Globus pallidus (tissue), 1 donor: ENCODE measurements at places on chromosomes 16 and 17.

DNA sequence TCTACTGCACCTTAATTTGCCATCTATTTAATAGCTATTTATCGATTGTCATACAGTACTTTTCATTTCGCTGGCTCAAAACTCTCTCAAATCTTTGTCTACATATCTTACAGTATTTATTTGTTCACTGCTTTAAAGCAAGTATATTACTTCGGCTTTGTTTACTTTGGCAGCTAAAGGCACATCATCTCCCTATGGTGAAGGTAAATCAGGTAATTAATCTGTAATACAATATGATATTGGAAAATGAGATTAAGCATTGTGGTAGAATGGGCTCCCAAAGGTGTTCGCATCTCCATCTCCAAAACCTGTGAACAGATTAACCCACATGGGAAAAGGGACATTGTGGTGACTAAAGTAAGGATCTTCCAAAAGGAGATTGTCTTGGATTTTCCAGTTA is 6.5 kb downstream of the TMEM170A start:
- no peak for DNase-seq

GRCh38 chr17:3913531-3914311 is 2.5 kb downstream of the P2RX1 start:
- DNase-seq: peak; percentile 64

- DNase-seq: no peak
Measured at GRCh38 chr17:48259694-48260291, 152.2 kb downstream of the SNX11 start.

GRCh38 chr16:77386831-77387814 is 47.7 kb downstream of the ADAMTS18 start:
- DNase-seq: no peak

- no peak for DNase-seq
Measured at GRCh38 chr16:28549301-28549899, 4.3 kb upstream of the SGF29 start.

DNA sequence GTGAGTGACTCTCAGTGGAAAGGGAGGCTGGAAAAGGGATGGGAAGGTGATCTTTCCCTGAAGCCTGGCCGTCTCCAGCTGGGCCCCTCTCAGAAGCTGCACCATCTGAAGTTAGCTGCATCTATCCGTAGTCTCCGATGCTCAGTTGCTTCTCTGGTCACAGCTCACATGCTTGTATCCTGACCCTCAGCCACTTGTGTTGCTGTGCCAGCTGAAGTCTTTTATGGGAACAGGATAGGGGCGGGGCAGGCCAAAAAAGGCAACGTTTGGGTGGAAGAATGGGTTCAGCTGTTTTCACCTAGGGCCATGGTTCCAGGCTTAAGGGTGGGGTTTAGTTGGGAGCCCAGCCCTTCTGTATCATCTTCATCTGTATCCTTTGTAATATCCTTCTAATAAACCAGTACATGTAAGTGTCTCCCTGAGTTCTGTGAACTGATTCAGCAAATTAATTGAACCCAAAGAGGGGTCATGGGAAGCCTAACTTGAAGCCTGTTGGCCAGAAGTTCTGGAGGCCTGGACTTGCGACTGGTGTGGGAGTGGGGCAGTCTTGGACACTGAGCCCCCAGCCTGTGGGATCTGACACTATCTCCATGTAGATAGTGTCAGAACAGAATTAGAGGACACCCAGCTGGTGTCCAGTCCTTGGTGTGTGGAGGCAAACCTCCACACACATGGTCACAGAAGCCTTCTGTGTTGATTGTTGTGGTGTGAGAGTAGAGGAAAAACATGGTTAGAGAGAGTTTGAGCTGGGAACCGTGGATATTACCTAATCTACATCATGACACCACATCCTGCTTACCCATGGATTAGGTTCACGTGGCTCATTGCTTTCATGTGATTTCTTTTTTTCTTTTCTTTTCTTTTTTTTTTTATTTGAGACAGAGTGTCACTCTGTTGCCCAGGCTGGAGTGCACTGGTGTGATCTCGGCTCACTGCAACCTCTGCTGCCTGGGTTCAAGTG is 49.3 kb upstream of the FBXO47 start:
- no peak for DNase-seq

GRCh38 chr17:81241648-81242420 is 2.7 kb downstream of the NDUFAF8 start:
- no peak for DNase-seq

DNA sequence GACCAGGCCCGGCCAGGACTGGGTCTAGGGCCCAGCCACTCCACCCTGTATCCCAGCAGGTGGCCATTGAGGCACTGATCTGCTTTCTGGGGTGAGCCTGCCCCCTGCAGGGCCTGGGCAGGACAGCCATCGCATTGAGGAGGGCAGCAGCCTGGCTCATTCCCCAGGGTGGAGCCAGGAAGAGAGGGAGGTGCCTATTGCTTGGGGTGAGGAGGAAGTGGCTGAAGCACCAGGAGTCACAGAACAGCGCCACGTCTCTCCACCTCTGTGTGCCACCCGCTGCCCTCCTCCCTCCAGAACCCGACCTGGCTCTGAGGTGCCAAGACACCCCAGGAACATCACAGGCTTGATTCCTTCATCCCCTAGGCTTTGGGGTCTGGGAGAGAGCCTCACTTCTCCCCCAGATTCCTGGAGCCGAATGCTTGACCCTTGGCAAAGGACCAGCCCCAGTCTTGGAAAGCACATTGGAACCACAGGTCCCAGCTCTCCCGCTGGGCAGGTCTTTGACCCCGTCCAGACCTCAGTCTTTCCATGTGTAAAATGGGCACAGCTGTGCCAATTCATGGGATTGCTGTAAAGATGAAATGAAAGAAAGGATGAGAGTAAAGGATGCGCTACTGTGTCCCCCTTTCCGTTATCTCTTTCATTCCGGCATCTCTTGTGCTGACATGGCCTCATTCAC is 7.2 kb upstream of the KRT36 start:
- peak; percentile 31 for DNase-seq

- DNase-seq: no peak
Measured at GRCh38 chr17:32142857-32143526, 690 bp downstream of the RHOT1 start.

DNA sequence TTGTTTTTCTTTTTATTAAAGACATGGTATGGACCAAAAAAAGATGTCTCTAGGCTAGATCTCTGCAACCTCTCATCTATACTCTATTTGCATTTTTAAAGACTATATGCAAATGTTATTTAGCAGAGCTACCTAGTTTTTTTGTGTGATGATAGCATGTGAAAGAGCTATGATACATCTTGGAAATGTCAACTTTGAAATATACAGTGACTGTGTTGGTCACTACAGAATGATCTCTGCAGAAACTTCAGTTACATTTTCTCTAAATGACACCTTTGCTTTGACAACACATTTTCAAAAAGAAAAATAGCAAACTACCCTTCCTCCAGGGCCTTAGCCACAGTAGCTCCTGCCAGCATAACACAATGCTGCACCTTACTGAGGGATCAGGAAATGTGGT is 86.6 kb downstream of the PRKCB start:
- no peak for DNase-seq

DNA sequence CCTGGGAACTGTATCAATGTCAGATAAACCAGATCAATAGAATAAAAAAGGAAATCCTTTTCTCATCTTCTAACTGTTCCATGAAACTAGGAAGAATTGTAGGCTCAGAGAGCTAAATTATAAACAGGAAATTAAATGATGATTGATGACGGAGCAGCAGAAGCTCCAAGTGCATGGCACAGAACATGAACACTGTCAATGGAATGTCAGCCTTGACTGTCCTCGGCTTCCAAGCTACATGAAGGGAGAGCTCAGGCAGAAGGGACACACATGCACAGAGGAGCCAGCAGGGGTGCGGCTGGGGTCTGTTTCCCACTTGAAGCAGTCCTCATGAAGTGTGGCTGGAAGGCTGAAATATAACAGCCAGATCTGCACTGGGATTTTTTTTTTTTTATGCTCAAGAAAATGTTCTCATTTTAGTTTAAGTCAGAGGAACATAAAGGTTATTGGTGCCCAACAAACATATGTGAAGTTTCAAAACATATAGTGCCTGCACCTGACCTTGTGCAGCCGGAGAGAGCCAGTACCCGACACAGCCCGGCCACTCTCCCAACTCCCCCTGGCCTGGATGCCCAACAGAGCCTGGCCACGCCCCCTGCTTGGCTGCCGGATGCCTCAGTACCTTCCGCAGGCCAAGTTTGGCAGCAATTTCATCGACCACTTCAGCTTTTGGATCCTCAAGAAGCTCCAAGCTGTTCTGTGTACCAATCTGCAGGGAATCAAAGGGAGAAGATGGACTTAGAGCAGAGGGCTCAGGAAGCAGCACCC is 37.0 kb downstream of the NPLOC4 start:
- DNase-seq: no peak

DNA sequence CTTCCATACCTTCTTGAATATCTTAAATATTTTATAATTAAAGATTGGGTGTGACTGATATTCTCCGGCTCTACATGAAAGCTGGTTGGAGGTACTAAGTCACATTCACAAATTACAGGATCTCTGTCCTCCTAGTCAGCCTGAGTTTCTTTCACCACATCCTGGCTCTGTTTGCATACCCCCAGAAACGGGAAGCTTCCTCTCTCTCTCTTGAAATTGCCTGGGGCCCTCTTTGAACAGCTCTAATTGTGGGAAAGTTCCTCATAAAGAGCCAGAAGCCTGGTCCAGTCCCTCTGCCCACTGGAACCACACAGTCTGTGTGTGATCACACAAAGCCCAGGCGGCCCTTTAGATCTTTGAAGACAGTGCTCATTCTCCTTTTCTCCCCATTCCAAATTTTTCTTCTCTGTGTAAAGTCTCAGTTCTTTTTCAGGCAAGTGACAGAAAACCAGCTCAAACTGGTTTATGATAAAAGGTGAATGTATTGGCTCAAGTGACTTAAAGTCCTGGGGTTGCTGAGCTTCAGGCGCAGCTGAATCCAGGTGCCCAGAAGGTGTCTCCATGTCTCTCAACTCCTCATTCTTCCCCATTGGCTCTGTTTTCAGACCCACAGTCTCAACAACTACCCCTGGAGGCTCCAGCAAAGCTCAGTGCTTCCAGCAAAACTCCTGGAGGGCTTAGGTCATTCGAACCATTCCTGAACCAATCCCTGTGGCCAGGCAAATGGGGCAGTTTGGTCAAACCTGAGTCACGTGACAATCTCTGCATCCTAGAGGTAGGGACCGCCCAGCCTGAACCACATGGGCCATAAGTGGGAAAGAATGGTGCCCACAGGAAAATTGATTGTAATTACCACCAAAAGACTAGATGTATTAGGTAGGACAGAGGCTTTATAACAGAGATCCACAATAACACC is 8.5 kb upstream of the RAI1 start:
- no peak for DNase-seq

DNA sequence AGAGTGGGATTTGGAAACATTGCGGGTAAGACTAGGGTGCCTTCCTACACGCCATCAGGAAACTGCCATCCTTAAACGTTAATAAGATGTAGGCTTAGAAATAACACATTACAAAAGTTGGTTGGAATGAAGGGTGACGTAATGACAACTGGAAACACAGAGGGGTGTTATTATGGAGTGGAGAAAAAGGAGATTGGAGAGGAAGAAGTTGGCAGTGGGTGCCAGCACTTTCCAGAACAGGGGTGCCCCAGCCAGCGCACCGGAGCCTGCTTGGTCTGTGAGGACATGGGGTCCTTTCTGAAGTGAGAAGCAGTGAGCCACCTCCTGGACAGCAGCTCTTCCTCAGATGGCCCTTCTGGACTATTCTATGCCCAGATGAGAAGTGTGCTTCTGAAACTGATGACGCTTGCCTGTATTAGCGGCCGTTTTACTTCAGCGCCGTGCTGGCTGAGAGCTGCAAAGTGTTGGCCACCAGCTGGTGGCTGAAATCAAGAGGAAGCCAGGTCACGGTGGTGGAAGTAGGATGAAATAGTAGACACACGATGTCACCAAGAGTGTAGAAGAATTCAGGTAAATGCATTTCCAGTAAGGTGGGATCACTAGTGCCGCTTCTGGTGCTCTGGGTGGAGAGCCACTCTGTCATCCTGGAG is 244.8 kb downstream of the NTN1 start:
- no peak for DNase-seq

- no peak for DNase-seq
Measured at GRCh38 chr16:11005611-11005975, 61.2 kb downstream of the CLEC16A start.

DNA sequence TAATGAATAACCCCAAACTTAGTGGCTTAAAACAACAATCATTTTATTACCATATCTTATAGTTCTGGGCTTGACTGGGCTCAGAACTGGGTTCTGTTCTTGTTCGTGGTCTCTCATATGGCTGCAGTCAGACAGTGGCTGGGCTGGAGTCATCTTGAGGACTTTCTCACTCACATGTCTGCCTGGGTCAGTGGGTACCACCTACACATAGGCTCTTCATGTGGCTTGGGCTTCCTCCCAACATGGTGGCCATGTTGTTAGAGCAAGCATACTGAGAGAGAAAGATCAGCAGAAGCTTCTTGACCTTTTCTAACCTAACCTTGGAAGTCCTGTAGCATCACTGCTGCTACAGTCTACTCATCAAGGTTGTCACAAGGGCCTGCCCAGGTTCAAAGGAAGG is 158.6 kb upstream of the SDK2 start:
- no peak for DNase-seq

GRCh38 chr17:76968707-76969597 is 100.7 kb downstream of the MGAT5B start:
- DNase-seq: no peak

GRCh38 chr17:751269-752001 is 629 bp downstream of the GEMIN4 start:
- no peak for DNase-seq

DNA sequence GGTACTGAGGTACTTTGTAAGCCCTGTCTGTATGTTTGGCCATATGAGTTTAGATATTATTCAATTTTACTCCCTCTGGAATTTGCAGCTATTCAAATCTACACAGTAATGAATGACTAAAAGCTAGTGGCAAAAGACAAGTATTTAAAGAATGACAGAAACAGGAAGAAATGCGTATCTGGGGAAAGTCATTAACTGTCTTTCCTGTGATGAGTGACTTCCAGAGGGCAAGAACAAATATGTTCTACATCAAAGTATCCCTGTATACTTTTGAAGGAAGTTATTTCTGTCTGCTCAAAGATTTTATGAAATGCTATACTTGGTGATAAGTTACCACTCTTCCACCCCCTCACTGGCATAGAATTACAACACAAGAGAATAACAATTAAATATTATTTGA is 489.3 kb upstream of the SOX9 start:
- no peak for DNase-seq
